Neural progenitor cell (in vitro differentiated cells): ENCODE measurements at places on chromosomes 11 and 22. TPM values are rescaled to one million over a fixed set of nuclear protein-coding genes. Genes with fewer than 3 reads are reported as not detected.
A peak's percentile ranks its signal among the peaks of the same experiment; 100 is the strongest.

DNA sequence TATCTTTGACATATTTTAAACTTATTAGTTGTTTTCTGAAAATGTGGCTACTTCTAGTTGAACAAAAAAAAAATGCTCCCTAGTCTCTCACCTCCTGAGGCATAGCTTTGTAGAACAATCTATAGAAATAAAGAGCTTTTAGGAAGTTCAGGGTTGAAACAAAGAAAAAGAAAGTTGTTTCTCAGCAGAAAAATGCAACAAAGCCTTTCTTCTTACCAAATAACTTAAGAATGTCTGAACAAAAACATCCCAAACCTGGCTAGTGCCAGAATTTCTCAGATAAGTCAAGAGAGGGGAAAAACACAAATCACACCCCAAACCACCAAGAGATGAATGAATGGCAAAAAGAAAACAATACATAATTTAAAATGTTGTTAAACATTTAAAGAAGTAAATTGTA is 114.1 kb downstream of the MAML2 start:
- no peak overlapping the region for H3K27ac ChIP-seq
- no peak for DNase-seq
- H3K36me3 ChIP-seq = no peaks in the 10 kb centered on the region
- no peaks in the 10 kb centered on the region for H3K4me1 ChIP-seq

DNA sequence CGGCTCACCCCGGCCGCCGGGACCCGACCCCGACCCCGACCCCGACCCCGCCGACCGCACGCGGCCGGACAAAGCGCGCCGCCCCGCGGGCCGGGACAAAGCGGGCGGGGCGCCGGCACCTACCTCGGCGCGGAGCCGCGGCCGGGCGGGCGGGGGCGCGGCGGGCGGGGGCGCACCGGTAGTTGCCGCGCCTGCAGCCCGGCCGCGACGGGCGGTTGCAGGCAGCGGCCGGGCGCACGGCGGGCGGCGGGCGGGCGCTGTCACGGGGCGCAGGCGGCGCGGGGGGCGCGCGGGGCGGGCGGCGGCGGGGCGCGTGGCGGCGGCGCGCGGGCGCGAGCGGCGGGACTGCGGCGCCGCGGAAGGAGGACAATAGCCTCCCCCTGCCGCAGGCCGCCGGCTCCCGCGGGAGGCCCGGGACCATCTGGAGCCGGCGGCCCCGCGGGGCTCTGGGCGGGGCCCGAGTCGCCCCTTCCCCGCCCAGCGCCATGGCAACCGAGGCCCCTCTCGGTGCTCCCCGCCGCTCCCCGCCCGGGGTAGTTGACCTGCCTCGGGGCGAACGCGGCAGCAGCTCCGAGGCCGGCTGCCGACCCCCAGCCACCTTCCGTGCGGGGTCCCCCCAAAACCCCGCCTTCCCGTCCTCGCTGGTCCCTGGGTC is 851 bp downstream of the SPTBN2 start:
- no peaks in the 10 kb centered on the region for H3K36me3 ChIP-seq
- H3K4me1 ChIP-seq = peaks cover 25% of the 10 kb centered on the region
- no peak overlapping the region for H3K27ac ChIP-seq
- H3K4me3 ChIP-seq = peak overlapping the region; percentile 70

GRCh38 chr11:19951558-19952115 is 208.6 kb downstream of the DBX1 start:
- H3K4me3 ChIP-seq = no peak overlapping the region
- DNase-seq = peak; percentile 77
- H3K27me3 ChIP-seq = no peaks in the 10 kb centered on the region
- H3K4me1 ChIP-seq = peaks cover 22% of the 10 kb centered on the region

Gene PTPMT1
- 60.4 and 73.6 TPM in 2 replicates for total RNA-seq

DNA sequence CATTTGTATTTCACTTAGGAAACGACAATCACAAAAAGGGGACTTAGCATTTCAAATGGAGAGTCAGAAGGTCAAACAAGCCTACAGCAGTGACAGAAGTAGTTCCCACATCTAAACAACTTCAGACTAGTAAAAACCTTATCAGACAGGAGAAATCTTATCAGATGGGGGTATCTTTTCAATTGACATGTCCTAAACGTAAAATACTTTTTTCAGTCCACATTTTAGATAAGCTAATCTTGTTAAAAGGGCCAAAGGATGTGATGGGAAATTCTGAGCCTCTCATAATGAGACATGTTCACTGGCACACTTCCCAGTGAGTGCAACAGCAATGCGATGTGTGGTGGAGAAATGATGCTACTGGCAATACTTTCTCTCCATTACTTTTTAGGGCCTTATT is 2.4 kb downstream of the MAPK1 start:
- no peak for DNase-seq
- no peak overlapping the region for H3K27ac ChIP-seq
- peaks cover 42% of the 10 kb centered on the region for H3K4me1 ChIP-seq
- peak overlapping the region; percentile 98 for H3K4me3 ChIP-seq
- H3K36me3 ChIP-seq = no peaks in the 10 kb centered on the region

DNA sequence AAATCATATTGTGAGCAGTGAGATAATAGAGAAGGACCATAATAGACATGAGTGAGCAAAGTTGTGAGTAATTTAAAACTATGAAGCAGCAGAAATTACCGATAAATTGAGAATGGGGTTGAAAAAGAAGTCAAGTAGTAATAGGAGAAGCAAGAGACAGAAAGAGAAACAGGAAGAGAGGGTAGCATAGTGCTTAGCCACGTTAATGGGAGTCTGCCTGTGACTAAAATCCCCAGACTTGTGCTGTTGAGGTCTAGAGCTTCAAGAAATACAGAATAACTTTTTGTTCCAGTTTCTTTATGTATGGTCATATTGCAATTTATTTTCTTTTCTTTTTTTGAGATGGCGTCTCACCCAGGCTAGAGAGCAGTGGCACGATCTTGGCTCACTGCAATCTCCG is 368.7 kb downstream of the METTL15 start:
- no peak overlapping the region for H3K27ac ChIP-seq
- H3K36me3 ChIP-seq = no peaks in the 10 kb centered on the region
- no peak for DNase-seq
- no peaks in the 10 kb centered on the region for H3K27me3 ChIP-seq
- no peak overlapping the region for H3K4me3 ChIP-seq
- H3K4me1 ChIP-seq = peaks cover 15% of the 10 kb centered on the region

- H3K27me3 ChIP-seq = no peaks in the 10 kb centered on the region
- no peak for DNase-seq
- H3K36me3 ChIP-seq = no peaks in the 10 kb centered on the region
- no peak overlapping the region for H3K4me3 ChIP-seq
- peaks cover 9% of the 10 kb centered on the region for H3K4me1 ChIP-seq
Observed at GRCh38 chr11:92528001-92528400, 303.4 kb downstream of the FAT3 start.
